ENCODE measurements at places on chromosomes 7 and 10.
A peak's percentile ranks its signal among the peaks of the same experiment; 100 is the strongest.

DNA sequence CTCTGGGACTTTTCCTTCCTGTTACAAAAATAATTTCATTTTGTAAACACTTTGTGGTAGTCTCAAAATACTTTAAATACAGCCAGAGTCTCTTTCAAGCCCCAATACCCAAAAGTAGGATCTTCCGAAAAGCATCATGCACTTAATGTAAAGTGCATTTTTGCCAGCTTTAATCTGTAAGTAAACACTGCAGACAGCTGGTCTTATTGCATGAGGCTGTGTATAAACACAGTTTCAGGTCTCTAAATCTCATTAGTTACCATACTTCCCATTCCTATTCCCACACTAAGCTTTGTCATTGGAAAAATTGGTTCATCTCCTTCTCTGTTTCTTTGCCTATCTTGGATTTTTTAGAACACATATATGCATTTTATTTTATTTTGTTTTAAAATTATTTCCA, 87.6 kb upstream of the GNAI1 start:
- DNase-seq = no peak

DNA sequence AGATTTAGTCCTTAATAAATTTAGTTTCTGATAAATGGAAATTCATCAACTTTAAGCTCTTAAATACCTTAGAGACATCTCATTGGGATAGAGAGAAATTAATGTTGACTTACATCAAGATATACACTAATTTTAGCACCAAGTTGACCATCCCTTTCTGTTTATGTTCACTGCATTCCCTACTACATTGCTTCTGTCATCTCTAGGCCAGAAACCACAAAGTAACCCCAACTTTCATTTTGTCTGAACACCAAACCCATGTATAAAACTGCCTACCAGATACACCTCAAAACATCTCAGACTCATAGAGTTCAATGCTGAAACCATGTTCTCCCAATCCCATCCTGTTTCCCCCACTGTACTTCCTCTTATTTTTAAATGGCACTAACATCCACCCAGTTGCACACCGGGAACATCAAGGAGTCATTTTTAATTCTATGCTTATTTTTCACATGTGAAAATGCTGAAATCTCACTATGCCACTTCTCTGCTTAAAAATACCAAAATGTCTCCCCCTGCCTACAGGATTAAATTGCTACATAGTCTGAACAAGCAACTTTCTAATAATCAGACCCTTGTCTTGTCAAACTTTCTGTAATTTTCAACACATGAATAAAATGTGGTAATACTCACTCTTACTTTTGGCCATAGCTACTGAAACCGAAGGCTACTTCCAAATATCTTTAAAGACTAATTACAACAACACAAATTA, 201.6 kb downstream of the SEMA3D start:
- no peak for DNase-seq

DNA sequence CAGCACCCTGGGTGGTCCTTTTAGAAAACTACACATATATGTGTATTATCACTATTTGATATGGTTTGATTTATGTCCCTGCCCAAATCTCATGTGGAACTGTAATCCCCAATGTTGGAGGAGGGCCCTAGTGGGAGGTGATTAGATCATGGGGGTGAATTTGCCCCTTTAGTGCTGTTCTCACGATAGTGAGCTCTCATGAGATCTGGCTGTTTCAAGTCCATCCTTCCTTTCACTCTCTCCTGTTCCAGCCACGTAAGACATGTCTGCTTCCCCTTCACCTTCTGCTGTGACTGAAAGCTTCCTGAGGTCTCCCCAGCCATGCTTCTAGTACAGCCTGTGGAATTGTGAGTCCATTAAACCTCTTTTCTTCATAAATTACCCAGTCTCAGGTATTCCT, 37.3 kb downstream of the DOCK4 start:
- DNase-seq = no peak

DNA sequence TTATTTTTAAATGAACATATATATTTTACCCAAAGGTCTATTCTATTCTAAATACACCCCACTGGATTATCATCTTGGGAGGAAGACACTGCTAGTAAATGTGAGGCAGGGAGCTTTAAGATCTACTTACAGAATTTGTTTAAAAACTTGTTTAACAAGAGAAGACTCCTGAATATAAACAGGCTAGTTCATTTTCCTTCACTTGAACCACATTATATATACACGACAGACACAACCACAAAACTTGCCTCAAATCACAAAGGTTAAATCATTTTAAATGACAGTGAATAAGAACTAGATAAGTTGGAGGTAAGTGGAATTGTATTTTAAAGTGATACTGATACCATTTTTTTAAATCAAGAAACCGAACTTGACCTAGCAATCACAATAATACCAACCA, 109.2 kb downstream of the ATE1 start:
- DNase-seq = no peak

GRCh38 chr10:7301006-7301778, 109.6 kb downstream of the SFMBT2 start:
- peak; percentile 9 for DNase-seq

- peak; percentile 6 for DNase-seq
These were observed 4.6 kb downstream of the FZD8 start for GRCh38 chr10:35637462-35637861.

DNA sequence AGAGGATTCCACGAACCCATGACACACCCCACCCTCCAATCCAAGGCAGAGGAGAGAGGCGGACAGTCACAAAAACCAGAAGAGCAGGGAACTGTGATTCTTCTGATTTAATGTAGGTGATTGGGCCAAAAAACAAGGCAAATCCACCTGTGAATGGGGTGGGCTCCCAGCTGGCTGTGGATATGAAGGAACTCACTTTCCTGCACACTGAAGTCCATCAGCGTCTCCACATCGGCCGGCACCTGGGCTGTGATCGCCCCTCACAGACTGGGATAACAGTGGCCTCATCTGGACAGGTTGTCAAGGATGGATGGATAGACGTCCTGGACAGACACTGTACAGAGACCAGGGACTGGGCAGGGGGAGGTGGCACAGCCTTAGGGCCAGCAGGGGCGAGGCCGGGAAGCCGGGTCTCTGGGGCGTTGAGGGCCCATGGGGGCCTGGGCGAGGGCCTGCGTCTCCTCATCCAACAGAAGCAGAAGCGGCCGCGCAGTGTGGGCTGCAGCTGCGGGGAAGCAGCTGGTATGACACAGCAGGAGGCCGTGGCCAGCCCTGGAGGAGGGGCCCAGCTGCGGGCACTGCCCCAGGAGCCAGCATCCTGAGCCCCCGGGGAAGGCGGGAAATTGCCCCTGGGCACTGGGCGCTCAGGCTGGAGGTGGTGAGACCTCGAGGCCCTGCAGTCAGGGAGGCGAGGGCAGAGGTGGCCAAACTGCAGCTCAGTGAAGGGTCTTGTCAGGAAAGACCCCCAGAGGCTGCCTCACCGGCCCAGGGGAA, 54.2 kb downstream of the DIP2C start:
- DNase-seq = no peak

- DNase-seq = peak; percentile 90
These were observed 81.1 kb upstream of the PRKG1 start for GRCh38 chr10:50992972-50993766.

- no peak for DNase-seq
These were observed 60.1 kb upstream of the GSDME start for GRCh38 chr7:24817339-24817738.
